ENCODE measurements at places on chromosomes 3 and 15.
A peak's percentile ranks its signal among the peaks of the same experiment; 100 is the strongest.

- no peak for DNase-seq
Observed at GRCh38 chr3:17044855-17045254, 160.1 kb downstream of the PLCL2 start.

- DNase-seq, result no peak
Observed at GRCh38 chr3:114974387-114974786, 172.7 kb downstream of the ZBTB20 start.

GRCh38 chr3:55555873-55556618, 68.9 kb upstream of the WNT5A start:
- DNase-seq, result no peak

DNA sequence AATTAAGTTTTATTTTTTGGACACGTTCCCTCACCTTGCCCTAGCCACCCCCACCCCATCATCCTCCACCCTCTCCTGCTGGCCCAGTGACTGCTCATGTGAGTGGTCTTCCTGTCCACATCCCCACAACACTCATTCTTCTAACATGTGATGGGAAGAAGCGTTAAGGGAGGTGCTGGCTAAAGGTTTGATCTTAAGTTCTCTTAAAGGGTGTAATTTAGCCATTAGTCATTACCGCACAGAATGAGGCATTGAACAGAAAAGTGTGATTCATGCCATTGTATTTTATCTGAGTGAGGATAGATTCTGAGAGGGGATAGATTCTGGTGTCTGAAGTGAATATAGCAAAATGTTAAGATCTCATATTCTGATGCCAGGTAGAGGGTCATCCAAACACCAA, 272.9 kb upstream of the TPM1 start:
- DNase-seq, result peak; percentile 63
